ENCODE measurements at places on chromosomes 12 and 14. TPM values are rescaled to one million over a fixed set of nuclear protein-coding genes. Genes with fewer than 3 reads are reported as not detected.

The GDF3 gene
- not detected for total RNA-seq

The HOXC6 gene
- total RNA-seq: not detected

The PTHLH gene
- not detected for total RNA-seq

The ZFHX2 gene
- total RNA-seq: 5.0 TPM

The LRRC10 gene
- total RNA-seq: not detected

The FIGNL2 gene
- 0.63 TPM for total RNA-seq

The STON2 gene
- total RNA-seq: 45.1 TPM

The RNASE1 gene
- total RNA-seq: 7.8 TPM

The INHBC gene
- total RNA-seq: not detected

The SLC7A8 gene
- total RNA-seq: 5.0 TPM

The RNASE4 gene
- 2.2 TPM for total RNA-seq

The C12orf75 gene
- 18.8 TPM for total RNA-seq

The ART4 gene
- total RNA-seq: not detected

The TCTN2 gene
- 33.5 TPM for total RNA-seq

The EDDM3A gene
- total RNA-seq: not detected

The KRT78 gene
- total RNA-seq: not detected

The PZP gene
- total RNA-seq: not detected

The GLIPR1L1 gene
- not detected for total RNA-seq

The CLEC4D gene
- not detected for total RNA-seq

The CISTR gene
- total RNA-seq: not detected

The P2RX2 gene
- total RNA-seq: not detected

The PROX2 gene
- not detected for total RNA-seq

The RHEBL1 gene
- 0.63 TPM for total RNA-seq

The LTBR gene
- total RNA-seq: 1.6 TPM

The FOXA1 gene
- total RNA-seq: not detected

The C1S gene
- 8.1 TPM for total RNA-seq

The TAS2R14 gene
- total RNA-seq: 30.4 TPM

The RD3L gene
- total RNA-seq: not detected

The HHIPL1 gene
- total RNA-seq: 9.4 TPM

The GALNT8 gene
- 63.5 TPM for total RNA-seq

The RTN1 gene
- total RNA-seq: 797 TPM

The TSPAN19 gene
- 1.3 TPM for total RNA-seq

The KCNK10 gene
- 18.2 TPM for total RNA-seq

The TPPP2 gene
- total RNA-seq: not detected

The COCH gene
- 36.9 TPM for total RNA-seq

The CEBPE gene
- total RNA-seq: not detected

The MGAT4C gene
- total RNA-seq: 77.3 TPM

The GPR65 gene
- total RNA-seq: not detected

The KRT73 gene
- total RNA-seq: not detected

The OR11H7 gene
- not detected for total RNA-seq

The KRT6C gene
- not detected for total RNA-seq

The FOXN4 gene
- 0.94 TPM for total RNA-seq

The TAS2R50 gene
- 26.3 TPM for total RNA-seq

The DEPDC4 gene
- total RNA-seq: 1.3 TPM

The CHGA gene
- 51.6 TPM for total RNA-seq

The PSMB5 gene
- total RNA-seq: 127 TPM

The FERMT2 gene
- total RNA-seq: 98.3 TPM

The AREL1 gene
- 70.1 TPM for total RNA-seq

The MMP14 gene
- total RNA-seq: 8.5 TPM

The SIRT4 gene
- total RNA-seq: 2.2 TPM

The NGDN gene
- 46.3 TPM for total RNA-seq

The M6PR gene
- total RNA-seq: 62.3 TPM

The CCDC88C gene
- 45.7 TPM for total RNA-seq
